Activated naive CD4-positive, alpha-beta T cell treated with anti-CD3 and anti-CD28 coated beads, Interleukin-2, amount 10 ng/mL, durations not matched to agents 7 days and 5 days (primary cell): ENCODE measurements at places on chromosomes 1 and 21.

- DNase-seq, result peak; percentile 83
Observed at GRCh38 chr1:200530623-200531261, 89.8 kb downstream of the KIF14 start.

GRCh38 chr1:85494904-85495266 is 29.9 kb upstream of the DDAH1 start:
- DNase-seq, result no peak

GRCh38 chr1:229642376-229642775 is 16.3 kb downstream of the URB2 start:
- DNase-seq, result no peak

DNA sequence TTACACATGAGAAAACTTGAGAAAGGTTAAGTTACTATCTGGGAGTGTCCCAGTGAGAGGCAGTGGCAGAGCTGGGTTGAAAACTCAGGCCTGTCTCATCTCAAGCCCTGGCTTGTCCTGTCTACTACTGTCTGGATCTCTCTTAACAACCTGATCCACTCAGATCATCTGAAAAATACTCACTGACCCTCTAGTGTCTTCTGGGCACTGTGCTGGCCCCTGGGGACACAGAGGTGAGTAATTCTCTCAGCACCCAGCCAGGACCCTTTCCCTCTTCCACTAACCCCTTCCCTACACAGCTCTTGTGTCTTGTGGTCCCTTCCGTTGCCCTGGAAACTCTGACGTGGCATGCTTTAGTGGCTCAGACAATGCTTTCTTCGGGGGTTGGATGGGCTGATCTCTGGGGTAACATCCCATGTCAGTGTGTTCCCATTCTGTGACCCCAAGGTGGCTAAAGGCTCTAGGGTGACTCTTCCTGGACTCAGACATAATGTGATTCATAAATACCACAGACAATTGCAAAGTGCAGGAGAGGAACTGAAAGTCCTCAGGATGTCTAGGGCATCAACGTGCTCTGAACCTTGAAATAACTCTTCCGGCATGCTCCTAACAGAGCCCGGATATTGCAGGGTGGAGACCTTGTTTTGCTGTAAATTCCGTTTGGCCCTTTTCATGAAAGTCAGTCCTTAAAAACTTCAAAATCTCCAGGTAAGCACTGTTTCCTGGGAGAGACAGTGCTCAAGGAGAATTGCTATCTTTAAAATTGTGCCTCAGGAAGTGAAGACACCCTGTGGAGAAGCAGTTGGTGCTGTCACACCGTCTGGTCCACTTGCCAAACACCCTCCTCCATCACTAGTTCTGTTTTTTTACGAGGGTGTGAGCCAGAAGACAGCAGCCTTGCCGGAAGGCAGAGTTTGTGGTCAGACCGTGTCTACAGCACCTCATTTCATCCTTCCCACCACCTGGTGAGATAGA is 4.0 kb downstream of the SHISAL2A start:
- DNase-seq, result peak; percentile 83

- DNase-seq, result no peak
Observed at GRCh38 chr21:37341254-37341960, 25.2 kb upstream of the DYRK1A start.

- DNase-seq, result no peak
Observed at GRCh38 chr1:224785622-224786021, 143.9 kb upstream of the DNAH14 start.

DNA sequence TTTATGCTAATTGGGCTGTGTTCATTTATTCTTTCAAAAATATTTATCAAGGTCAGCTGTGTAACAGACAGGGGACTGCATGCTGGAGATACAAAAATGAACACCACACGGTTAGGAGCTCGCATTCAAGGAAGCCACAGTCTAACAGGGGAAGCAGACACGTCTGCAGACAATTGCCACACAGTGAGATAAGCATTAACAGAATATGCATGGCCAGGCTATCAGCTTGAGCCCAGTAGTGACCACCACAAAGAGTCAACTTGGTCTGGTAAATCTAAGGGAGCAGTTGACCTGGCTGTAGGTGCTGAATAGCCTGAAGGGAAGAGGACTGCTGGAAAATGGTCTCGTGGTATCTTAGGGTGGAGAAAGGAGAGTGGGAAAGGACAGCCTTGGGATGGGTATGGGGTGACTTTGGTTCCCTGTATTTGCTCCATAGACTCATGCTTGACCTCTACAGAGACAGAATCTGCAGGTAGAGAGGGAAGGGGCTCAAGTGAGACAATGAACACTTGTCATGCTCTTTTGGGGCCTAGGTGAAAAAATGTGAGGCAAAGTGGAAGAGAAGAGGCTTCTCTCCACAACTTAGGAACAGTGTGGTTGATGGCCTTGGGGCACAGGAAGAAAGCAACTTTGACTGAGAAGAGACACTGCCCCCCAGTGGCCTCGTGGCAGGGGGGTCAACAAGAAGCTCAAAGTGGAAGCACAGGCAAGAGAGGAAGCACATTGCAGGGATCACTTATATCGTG is 7.6 kb upstream of the NPL start:
- peak; percentile 82 for DNase-seq

DNA sequence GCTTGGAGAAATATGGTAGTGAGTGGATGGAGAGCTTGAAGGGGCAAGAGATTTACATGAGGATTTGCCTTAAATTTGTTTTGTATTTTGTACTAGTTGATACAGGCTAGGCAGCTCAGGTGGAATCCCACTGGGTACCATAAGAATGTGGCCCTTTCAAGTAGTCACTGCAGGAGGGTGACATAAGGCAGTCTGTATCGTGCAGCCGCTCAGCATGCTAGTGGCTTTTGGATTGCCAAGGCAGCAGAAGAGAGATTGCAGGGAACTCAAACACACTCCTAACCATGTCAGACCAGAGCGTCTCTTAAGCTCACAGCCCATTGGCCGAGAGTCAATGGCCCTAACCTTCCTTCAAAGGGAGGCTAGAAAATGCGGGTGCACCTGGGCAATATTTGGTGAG is 420.0 kb downstream of the ADGRL2 start:
- DNase-seq, result no peak

GRCh38 chr1:218259800-218260199 is 25.3 kb upstream of the RRP15 start:
- no peak for DNase-seq

DNA sequence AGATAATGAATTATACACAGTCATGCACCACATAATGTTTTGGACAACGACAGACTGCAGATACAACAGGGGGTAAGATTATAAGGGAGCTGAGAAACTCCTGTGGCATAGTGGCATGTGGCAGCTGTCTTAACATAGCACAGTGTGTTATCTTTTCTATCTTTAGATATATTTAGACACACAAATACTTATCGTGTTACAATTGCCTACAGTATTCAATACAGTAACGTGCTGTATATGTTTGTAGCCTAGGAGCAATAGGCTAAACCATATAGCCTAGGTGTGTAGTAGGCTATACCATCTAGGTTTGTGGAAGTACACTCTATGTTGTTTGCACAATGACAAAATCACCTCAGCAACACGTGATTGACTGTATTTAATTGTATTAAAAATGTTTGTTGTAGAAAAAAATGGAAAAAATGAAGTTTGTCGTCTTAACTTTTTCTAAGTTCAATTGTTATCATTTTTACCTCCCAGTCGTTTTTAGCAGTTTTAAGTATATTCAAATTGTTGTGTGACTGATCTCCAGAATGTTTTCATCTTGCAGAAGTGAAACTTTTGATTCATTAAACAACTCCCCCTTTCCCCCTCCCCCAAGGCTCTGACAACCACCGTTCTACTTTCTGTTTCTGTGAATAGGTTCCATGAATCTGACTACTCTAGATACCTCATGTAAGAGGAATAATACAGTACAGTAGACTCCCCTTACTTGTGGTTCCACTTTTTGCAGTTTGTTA is 351.0 kb upstream of the B3GALT2 start:
- peak; percentile 86 for DNase-seq

- DNase-seq, result no peak
Observed at GRCh38 chr21:24561291-24561690, 1046.0 kb downstream of the MRPL39 start.

DNA sequence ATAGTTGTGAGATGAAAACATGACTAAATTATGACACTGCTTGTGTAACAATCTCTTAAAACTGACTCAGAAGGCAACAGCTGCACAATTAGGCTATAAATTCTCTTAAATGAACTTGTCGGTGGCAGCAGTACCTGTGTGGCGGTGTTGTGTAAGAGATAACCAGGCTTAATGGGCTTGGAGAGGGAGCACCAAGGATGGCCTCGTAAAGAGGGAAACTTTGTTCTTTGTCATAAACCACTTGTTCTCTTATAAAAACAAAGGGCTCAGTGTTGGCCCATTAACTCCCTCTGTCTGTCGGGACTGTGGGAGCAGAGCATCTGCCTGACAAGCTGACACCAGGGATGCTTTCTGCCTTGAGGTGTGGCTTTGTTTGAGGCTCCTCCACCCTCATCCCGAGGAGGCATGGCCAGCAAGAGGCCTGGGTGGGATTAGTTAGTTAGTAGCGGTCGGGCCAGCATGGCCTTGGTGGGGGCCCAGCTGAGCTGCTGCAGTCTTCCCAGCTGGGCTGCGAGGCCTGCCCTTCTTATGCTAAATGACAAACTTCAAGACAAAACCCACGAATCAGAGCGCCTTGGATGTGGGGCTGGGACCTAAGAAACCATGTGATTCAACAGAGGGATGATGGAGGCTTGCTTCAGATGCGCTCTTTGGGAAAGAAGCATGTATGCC is 171.4 kb downstream of the CAMTA1 start:
- no peak for DNase-seq

GRCh38 chr1:3702990-3703728 is 49.1 kb upstream of the CCDC27 start:
- no peak for DNase-seq

DNA sequence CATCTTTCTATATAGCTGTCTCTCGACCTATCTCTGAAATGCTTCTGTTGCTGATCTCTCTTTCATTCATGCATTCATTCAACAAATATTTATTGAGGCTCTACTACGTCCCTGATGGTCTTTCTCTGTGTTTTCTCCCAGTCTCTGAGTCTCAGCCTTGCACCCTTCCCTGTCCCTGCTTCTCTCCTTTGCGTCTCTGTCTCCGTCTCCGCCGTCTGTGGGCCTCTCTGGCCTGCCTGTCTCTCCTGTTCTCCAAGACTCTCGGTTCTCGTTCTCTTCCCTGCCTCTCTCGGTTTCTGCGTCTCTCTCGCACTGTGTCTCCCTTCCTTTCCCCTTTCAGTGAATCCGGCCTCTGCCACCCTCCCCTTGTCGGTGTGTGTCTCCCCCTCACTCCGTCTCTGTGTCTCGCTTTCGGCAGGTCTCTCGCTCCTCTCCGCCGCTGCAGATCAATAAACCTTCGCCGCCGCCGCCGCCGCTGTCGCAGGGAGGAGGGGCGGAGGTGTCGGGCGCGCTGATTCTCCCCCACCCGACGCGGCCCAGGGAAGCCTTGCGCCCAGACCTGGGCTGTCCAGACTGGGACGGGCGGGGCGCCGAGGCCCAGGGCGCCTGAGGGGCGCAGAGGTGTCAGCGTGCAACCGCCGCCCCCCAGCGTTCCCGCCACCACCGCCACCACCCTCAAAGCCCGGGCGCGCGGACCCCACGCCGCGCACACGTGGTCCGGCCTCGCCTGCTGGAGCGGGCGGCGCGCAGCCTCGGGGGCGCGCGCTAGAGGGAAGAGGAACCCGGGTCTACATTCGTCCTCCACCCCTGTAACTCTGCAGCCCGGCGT is 3.0 kb downstream of the EFNA3 start:
- peak; percentile 53 for DNase-seq

DNA sequence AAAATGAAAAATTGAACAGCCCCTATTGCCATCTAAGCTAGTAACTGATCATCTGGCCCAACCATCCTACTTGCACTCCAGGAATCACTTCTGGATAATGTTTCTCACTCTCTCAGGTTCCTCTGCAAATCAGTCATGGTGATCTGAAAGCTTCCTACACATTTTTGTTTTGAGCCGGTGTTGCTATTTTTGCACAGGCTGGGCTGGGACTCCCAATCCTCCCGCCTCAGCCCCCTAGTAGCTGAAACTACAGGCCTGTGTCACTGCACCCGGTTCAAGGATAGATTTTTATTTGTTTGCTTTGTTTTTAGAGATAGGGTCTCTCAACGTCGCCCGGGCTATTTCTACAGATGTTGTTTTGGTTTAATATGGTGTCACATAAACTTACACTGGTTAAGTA is 40.5 kb upstream of the HMCN1 start:
- DNase-seq, result no peak

DNA sequence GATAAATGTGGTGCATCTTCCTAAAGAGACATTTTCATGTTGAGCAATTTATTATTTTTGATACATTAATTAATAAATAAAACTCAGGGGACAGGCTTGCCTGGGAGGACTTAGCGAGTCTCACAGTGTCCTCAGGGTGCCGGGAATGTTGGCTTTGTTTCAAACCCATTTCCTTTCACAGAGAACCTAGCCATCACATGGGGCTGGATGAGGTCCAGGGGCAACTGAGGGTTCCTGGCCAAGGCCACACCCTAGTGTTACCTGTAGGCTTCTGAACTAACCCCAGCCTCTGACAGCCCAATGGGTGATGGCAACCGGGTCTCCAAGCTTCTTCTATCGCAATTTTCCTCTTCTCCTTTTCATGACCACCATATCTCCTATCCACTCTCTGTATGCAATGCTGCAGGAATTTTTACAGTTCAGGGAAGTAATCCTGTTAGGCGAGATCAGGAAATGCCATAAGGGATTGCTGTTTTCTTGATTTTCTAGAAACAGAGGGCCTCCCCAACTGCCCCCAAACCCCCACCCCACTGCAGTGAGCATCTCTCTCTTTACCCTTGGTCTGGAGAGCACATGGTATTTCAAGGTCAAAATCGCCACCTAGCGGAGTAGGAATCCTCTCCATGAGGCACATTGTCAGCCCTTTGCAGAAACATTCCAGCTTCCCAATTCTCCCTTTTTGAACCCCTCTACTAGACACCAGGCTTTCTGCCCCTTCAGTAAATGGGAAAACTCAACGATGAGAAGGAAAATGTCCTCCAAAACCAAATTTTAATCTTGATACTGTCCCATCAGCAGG is 22.1 kb upstream of the SMYD3 start:
- no peak for DNase-seq

DNA sequence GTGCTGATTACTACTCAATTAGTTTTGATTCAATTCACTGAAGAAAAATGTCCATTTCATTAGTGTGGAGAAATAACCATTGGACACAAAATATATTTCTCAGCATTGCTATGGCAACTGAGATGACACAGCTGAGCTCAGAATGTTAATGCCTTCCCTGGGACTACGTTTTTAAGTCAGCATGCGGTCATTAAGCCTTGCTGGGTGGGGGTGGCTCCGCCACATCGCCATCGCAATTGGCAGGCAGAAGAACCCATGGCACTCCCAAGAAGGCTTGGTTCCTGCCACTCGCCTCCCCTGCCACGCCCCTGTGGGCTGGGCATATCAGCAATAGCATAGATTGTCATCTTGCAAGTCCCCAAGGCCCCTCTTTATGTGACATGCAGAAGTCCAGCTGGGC is 256.7 kb upstream of the CAMK1G start:
- no peak for DNase-seq

- DNase-seq, result no peak
Observed at GRCh38 chr1:45221716-45222115, 15.3 kb upstream of the ZSWIM5 start.

GRCh38 chr1:96296991-96297390 is 424.6 kb upstream of the PTBP2 start:
- DNase-seq, result no peak

GRCh38 chr1:175708787-175709186 is 34.6 kb downstream of the TNR start:
- no peak for DNase-seq
